HT1080 (cell line): ENCODE measurements at places on chromosomes 5 and 9. TPM values are rescaled to one million over a fixed set of nuclear protein-coding genes. Genes with fewer than 3 reads are reported as not detected.

Gene CDX1
- not detected in 2 replicates for total RNA-seq

DNA sequence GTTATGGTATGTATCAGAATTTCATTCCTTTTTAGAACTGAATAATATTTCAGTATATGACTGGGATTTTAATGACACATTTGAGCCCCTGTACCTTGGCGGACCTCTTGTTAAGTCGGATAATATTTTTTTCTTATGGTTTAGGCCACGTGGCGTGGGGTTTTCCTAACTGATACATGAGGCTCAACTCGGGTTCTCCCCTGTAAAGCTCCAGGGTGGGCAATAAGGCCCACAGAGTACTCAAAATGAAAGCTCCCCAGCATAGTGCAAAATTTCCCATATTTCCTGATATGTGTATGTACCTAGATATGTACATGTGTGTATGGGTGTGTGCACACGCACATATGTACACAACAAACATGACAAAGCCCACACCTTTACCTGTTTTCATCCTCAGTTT lies 24.5 kb downstream of the TICAM2 start:
- no peak for DNase-seq

Gene RASEF
- total RNA-seq: 0.14 and 0.73 TPM in 2 replicates

DNA sequence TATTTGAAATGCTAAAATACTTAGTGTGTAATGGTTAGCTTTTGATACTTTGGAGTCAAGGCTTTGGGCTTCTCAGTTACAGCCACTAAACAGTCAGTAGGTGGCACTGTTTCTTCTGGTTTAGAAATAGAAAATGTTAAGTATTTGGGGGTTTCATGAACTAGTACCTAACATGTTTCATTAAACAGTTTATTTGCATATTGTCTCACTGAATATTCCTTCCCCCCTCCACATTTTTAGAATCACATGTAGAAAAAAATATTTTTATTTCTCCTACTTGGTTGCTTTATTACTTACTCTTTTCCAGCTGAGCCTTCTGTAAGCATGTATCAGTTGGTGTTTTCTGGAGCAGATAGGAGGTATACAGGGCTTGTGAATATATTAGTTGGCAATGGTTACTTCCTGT lies 48.0 kb downstream of the IPO11 start:
- peak; percentile 55 for DNase-seq

GRCh38 chr9:131624636-131625507 lies 79.5 kb downstream of the PRRT1B start:
- DNase-seq: no peak

Gene SPINK7
- total RNA-seq: not detected in 2 replicates

DNA sequence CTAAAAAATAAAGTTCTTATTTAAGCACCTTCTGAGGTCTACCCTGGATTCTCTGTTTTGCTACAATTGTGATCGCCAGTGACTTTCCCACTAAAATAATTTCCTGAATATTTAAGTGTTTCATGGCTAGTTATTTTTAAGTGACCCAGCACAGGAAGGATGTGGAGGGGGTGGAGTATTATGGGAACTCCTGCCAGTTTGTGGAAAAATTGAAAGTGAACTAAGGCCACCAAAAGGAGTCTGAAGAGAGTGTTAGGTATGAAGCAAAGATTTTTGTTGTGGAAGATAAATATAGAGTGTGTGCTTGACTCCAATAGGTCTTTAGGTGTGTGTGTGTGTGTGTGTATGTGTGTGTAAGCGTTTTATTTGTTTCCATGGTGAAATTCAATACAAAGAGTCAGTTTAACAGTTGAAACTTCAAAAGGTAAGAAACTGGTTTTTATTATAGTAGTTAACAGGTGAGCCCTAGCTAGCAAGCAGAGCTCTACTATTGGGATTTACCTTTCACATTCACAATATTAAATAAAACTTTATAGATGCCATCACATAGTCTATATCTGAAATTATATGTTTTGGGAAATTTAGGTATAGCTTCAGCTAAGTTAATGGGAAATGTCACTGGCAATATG lies 25.6 kb downstream of the RASGRF2 start:
- peak; percentile 26 for DNase-seq

GRCh38 chr9:38294220-38294960 lies 98.1 kb upstream of the ALDH1B1 start:
- no peak for DNase-seq

DNA sequence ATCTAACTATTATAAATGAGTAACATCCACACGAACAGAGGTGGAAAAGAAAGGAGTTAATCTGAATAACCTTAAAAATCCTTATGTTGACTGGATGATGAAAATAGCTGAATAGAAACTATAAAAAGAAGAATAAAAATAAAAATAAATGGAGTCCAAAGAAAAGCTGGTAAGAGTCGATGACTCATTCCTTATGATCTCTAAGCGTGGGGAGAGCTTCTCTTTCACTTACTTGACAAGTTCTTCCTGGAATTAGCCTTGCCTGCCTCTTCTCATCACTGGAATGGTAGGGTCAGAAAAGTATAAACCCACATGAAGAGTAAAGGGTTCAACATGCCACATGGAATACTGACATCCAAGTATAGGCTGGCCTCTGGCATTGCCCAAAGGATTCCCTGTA lies 477.0 kb upstream of the RGMB start:
- DNase-seq: peak; percentile 29

DNA sequence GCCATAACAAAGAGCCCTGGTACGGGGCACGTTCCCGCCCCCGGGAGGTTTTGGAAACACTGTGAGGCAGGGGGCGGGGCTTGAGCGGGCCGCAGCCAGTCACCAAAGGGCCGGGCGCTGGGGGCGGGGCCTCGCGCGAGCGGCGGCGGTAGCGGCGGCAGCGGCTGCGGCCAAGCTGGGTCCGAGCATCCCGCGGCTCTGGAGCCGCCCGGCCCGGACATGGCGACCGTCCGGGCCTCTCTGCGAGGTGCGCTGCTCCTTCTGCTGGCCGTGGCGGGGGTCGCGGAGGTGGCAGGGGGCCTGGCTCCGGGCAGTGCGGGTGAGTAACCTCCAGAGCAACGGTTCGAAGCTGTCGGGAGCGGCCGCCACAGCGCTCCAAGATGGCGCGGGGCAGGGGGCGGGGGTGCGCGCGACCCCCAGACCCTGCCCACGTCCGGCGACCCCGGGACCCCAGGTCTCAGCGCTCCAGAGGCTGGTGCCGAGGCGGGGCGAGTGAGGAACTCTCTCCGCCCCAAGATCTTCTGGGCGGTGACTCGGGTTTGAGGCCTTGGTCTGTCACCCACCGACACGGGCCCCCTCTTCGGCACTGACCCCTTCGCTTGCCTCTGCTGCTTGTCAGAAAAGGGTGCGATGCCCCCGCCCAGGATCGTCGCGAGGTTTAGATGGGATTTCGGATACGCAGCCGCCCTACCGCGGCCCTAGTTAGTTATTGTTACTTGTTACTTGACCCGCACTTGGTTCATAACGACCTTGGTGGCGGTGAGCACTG lies at the start of gene RECK:
TSS of gene RECK (plus strand) at position 134 of the 769 bp plus-strand sequence. CDS start at position 220, 86 bp downstream.
- peak; percentile 52 for DNase-seq

- DNase-seq: no peak
Measured at GRCh38 chr5:54608423-54609085, 91.0 kb downstream of the SNX18 start.

- DNase-seq: no peak
Measured at GRCh38 chr9:131303381-131304321, 14.1 kb downstream of the PLPP7 start.

GRCh38 chr5:164326219-164326618 lies 820.8 kb downstream of the MAT2B start:
- no peak for DNase-seq

GRCh38 chr5:41636605-41637004 lies 126.2 kb upstream of the PLCXD3 start:
- DNase-seq: peak; percentile 12

Gene JAK2
- total RNA-seq: 3.1 and 3.9 TPM in 2 replicates
